ENCODE measurements at places on chromosomes 2 and 18. TPM values are rescaled to one million over a fixed set of nuclear protein-coding genes. Genes with fewer than 3 reads are reported as not detected.

DNA sequence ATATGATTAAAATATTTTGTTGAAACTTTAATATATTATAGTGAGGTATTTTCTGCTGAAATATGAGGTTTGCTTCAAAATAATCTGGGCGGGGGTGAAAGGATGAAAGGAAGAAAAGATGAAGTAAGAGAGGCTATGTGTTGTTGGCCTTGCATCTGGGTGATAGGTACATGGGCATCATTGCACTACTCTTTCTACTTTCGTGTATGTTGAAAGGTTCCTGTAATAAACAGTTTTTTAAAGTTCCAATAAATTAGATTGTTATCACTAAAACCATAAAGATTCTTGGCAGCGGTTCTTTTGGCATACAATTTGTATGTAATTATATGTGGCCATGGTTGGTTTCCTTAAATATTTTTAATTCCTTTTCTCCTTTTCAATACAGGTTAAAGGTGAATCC is 23.6 kb upstream of the MSH2 start:
- DNase-seq = no peak

GRCh38 chr2:138228101-138228500 is 263.8 kb downstream of the HNMT start:
- no peak for DNase-seq

DNA sequence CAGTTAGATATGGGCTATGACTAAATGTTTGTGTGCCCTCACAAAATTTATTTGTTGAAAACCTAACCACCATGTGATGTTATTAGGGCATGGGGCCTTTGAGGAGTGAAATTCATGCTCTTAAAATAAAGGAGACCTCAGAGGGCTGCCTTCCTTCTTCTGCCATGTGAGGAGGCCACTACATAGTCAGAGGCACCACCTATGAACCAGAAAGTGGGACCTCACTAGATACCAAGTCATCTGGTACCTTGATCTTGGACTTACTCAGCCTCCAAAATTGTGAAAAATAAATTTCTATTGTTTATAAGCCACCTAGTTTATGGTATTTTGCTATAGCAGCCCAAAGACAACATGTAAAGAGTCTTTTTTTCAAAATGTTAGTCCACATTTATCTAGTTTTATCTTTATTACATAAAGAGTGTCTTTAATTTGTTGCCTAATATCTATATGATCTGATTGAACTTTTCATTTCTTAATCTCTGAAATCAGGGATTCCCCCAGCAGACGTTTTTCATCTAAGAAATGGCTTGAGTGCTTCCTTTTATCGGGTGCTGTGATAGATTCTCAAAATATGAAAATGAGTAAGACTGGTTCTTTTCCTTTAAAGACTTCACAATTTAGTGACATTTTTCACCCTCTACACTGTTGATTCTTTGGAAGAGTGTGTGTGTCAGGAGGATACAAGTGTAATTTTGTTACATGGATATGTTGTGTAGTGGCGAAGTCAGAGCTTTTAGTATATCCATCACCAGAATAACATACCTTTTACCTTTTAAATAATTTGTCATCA is 34.2 kb downstream of the PMS1 start:
- DNase-seq = no peak

DNA sequence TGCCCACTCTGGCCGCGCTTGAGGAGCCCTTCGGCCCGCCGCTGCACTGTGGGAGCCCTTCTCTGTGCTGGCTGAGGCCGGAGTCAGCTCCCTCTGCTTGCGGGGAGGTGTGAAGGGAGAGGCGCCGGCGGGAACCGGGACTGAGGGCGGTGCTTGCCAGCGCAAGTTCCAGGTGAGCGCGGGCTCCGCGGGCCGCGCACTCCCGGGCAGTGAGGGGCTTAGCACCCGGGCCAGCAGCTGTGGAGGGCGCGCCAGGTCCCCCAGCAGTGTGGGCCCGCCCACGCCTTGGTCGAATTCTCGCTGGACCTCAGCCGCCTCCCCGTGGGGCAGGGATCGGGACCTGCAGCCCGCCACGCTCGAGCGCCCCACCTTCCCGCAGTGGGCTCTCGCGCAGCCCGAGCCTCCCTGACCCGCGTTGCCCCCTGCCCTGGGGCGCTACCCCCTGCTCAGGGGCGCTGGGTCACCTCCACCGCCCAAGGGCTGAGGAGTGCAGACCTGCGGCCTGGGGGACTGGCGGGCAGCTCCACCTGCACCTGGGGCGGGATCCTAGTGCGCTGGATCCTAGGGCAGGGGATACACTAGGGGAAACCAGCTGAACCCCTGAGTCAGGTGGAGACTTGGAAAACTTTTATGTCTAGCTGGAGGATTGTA is 97.3 kb downstream of the CD8B2 start:
- no peak for DNase-seq

DNA sequence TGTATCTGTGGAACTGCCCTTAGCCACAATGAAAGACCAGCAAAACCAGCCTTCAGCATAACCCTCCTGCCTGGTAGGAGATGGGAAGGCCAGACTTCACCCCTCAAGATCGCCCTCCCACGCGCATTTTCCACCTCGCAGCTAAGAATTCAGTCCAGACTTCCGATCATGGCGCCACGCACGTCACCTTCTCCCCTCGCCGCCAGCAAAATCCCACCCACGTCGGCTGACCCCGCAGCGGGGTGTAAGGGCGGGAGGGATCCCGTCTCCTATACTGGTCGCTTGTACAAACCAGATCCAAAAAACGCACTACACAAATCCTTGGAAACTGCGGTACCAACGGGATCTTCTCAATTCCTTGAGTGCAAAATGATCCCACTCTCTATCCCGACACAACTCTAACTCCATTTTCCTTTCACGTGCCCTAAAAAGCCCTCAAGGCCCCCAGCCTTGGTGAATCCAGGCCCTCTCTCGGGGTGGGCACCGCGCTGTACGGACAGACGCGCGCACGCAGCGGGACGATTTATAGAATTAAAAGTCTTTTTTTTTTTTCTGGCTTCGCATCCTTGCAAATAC is 1.0 kb upstream of the BMPR2 start:
- no peak for DNase-seq

- DNase-seq = no peak
Observed at GRCh38 chr2:218478544-218478943, 59.6 kb downstream of the VIL1 start.

DNA sequence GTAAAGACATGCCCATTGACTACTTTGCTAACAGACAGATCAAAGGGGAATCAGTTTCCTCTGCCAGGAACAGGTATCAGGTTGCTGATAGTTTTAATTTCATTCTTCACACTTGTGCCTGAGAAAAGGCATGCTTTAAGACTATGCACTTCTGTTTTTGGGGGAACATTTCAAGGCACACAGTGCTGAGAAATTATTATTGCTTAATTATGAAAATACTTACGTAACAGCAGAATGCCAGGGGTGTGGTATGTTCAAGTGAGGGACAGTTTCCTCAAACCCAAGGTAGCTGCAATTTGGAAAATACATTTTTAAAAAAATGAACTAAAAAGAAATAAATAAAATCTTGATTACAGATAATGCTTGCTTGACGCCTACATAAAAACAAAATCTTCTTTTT is 1746.1 kb upstream of the PIK3C3 start:
- DNase-seq = no peak

Gene XDH
- total RNA-seq = not detected

All from K562 (cell line).